Fibroblast of skin of right quadriceps (primary cell): ENCODE measurements at places on chromosomes 3 and 15.

DNA sequence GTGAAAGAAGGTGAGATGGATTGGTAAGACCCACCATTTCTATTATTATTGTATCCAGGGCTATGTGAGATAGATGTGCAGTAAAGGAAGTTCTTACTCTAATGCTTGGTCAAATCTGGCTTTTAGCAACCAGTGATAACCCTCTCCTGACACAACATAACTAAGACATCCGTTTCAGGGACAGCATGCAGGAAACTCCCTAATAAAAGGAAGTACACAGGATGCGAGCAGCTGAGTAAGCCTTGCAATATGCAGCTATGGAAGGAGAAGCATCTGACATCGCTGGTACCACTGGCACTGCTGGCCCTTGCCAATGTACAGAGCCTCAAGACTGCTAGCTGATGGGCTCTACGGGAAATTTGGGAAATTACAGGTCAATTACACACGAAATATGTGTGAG is 662.3 kb downstream of the NR2F2 start:
- DNase-seq = no peak

DNA sequence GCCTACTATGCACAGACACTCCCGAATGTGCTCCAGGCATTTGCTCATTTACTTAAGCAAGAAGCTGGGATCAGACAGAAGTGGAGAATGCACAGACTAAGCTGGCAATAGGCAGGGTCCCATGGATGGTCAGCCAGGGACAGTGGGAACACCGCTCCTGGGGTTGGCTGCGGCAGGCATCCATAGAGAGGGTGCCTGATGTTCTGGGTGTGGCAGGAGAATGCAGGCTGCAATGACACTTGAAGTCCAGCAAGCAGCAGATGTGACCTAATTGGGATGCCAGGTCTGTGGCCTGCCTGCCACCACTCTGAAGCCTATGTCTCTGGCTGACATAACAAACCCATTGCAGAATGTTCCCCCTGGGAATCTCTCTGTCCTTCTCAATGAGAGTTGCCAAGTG is 40.2 kb upstream of the SLC6A11 start:
- DNase-seq = no peak

GRCh38 chr3:49653621-49654020 is 20.5 kb upstream of the APEH start:
- DNase-seq = no peak

DNA sequence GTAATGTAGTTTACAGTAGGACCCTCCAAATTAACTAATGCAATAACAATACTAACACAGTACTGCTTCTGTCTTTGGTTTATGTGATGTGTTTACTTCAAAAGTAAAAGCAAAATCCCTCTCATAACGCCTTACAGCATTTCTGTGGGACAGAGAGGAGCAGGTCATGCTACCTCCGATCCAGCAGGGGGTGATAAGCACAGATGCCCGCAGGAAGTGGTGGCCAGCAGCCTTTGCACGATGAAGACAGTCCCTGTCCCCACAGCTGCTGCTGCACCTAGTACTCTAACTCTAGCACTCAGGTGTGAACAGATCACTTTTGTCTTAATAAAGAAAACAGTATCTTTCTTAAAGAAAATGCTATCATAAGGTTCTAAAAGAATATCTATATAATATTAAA is 38.3 kb downstream of the ANO10 start:
- DNase-seq = no peak

GRCh38 chr15:58070801-58071418 is 5.4 kb upstream of the ALDH1A2 start:
- DNase-seq = peak; percentile 52

DNA sequence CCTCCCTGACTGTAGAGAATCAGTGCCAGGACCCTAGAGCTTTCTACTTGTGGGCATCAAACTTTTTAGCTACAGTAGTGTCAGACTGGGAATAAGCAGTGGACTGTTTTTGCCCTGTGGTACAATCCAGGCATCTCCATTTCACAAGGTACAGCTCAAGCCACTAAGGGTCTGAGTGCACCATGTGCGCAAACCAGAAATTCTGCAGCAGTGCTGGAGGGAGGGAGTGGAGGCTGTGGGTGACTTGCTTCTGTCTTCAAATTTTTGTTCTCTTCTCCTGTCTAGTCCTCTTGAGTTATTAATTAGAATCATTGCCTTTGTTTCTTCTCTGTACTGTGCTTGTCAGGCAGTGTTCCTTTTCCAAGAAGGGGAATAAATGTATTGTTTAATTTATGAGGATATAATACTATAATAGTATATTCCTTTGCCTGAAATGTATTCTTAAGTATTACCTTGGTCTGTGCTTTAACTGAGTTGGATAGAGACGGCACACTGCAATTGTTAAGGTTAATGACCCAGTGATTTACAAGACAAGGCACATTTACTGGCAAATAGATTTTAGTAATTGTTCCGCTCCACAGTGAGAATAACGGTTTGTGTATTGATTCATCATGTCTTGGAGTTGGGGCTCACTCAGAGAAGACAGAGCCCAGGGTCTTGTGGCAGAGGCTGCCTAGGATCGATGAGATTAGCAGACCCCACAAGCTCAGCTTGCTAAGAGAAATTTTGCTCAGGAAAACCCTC is 390.6 kb upstream of the CFAP20DC start:
- DNase-seq = no peak

DNA sequence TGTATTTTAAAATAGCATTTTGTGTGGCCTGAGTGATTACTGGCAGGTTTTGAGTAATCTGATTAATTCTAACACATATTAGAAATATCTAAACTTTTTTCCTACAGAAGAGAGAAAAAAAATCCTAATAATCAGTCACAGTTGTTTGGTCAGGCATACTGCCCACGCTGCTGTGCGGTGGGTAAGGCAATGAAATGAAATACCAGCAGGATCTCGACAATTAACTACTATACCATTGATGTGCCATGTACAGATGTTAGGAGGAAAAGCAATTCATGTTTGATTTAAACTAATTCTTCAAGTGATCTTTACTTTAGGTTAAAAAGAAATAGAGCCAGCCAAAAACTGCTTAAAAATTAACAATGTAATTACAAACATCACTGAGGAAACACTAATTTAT is 5.2 kb downstream of the GRAMD2A start:
- DNase-seq = no peak

DNA sequence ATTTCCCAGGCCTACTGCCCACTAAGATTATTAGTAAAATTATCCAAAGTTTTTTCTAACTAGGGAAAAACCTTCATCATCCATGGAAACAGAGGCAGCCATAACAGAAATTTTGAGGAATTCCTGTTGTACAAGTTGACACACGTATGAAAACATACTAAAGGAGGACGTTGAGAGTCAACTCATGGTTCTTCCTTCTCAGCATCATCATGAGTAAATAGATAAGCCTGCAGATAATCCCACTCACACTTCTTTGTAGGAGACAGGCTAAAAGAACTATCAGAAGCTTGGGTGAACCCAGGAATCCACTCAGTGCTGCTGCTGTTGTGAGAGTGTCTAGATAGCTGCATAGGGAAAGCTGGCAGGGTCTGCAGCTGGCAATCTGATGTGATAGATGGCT is 694.8 kb upstream of the NR2F2 start:
- DNase-seq = no peak

- no peak for DNase-seq
Measured at GRCh38 chr3:123920383-123920782, 36.3 kb upstream of the MYLK start.

GRCh38 chr15:80615783-80616391 is 79.2 kb upstream of the ABHD17C start:
- peak; percentile 59 for DNase-seq

DNA sequence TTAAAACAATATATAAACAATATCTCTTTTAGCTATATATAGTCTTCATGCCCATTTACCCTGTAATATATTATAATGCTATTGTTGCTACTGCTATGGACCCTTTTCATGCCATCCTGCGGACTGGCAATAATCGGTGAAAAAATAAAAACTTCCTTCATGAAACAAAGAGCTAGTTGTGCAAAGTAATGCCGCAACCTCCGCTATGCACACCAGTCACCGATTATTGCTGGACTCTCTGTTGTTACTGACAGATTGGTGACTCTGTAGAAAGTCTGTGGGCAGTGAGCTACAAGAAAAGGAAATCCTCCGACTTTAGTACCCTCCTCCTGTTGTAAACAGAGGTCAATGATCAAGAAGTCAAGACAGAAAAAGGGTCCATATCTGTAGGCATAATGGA is 17.9 kb upstream of the ICE2 start:
- no peak for DNase-seq

DNA sequence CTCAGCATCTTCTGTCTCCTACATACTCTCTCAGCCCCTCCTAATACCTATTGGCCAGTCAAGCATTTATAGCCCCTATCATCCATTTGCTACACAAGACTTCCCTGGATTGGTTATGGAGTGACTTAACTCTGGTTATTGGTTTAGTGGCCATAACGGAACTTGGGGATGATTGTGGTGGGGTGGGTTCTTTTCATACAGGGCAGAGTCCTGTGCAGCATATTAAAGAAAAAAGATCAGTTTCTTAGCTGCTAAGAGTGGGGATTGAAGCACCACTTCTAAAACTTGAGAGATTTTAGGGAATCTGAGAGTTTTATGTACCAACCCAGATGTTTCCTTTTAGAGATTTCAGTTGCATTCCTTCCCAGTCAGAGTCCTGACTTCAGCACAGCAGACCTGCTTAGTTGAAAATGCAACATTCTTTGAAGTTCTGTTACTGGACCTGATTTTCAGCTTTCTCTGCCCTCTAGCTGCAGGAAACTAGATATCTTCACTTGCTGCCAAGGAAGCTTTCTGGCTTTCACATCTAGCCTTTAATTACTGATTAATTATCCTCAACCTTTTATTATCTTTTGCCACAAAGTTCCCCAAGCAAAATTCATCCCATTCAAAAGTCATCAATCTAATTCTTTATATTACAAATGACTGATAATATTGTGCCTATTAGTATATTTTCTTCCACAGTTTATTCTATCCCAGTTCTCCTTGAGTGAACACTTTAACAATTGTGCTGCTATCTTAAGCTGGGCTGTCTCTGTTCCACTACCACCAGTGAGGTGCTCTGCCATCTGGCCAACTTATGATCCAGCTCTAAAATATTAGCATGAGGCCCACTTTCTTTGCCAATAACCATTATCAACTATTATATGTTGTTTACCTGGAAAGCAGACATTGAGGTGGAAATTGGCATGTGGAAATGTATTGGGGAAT is 906.0 kb upstream of the ALCAM start:
- DNase-seq = peak; percentile 72

DNA sequence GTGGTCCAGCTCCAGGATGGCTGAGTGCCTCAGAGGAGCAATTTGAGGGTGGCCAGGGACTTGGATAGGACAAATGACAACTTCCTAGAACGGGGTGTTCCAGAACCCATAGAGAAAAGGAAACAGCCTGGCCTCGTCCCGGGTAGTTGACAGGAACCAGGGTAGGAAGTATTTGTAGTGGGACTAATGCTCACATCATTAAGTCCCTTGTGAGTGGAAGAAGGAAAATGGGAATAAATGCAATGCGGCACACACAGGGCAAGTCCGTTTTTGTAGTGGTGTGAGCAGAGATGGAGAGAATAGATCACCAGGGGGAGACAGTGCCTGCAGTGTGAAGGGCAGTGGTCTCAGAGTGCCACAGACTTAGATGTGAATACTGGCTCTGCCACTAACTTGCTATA is 19.6 kb downstream of the TIMP4 start:
- peak; percentile 63 for DNase-seq

DNA sequence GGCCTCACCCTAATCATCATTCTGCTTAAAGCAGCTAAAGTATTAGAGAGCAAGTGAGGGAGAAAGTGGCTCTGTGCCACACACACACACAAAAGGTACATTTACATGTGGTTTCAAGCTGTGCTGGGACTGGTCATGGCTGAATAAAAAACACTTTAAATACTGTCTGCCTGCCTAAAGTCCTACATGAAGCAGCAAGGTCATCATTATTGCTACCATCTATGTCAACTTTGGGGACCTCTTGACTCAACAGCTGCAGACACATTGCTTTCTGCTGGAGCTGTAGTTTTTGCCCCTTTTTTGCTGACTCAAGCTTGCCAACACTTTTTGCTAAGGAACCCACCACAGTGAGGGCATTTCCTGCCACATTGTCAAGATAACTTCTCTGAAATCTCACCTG is 1237.9 kb downstream of the ROBO2 start:
- no peak for DNase-seq

GRCh38 chr15:75235760-75236729 is 22.1 kb upstream of the GOLGA6C start:
- no peak for DNase-seq

DNA sequence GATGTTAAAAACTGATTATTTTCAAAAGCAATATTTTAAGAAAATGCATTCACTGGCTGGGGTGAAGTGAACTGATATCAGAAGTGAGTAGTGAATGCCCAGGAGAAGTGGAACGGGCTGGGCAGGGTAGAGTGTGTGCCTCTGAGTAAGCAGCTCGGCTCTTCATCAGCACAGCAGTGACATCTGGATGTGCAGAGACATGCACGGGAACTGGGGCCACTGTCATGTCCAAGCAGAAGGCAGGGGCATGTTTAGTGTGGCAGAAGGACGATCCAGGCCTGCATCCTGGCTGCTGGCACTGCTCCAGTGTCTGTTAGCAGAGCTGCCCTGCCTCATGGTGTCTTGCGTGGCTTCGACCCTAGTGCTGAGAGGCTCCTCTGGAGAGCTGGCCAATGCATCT is 305.6 kb upstream of the LRRFIP2 start:
- DNase-seq = no peak

DNA sequence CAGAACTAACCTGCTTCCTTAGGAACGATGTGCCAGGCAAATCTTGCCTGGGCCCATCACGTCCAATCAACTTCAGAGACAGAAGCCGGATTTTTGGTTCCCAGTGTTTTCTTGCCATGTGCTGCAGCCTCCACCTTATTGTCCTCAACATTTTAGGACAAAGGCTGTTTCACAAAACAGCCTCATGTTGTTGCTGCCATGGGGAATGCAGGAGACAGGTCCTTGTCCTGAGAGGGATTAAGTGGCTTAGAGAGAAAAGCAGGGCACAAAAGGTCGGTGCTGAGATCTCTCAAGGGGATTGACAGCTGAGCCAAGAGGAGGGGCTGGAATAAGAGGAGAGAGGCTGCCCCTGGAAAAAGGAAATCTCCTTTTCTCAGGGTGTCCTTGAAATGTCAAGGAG is 11.3 kb upstream of the NMNAT3 start:
- DNase-seq = no peak

- DNase-seq = no peak
Measured at GRCh38 chr3:135576751-135577150, 388.8 kb upstream of the PPP2R3A start.

GRCh38 chr3:177427540-177427939 is 230.3 kb upstream of the TBL1XR1 start:
- DNase-seq = peak; percentile 68

GRCh38 chr3:188446014-188446413 is 292.1 kb downstream of the LPP start:
- no peak for DNase-seq

GRCh38 chr15:70658641-70659040 is 104.7 kb downstream of the UACA start:
- DNase-seq = no peak

GRCh38 chr3:186825872-186826409 is 16.6 kb upstream of the ADIPOQ start:
- no peak for DNase-seq

GRCh38 chr3:67601919-67602608 is 52.3 kb downstream of the SUCLG2 start:
- peak; percentile 13 for DNase-seq
